ENCODE measurements at places on chromosomes 11 and 22. TPM values are rescaled to one million over a fixed set of nuclear protein-coding genes. Genes with fewer than 3 reads are reported as not detected.

DNA sequence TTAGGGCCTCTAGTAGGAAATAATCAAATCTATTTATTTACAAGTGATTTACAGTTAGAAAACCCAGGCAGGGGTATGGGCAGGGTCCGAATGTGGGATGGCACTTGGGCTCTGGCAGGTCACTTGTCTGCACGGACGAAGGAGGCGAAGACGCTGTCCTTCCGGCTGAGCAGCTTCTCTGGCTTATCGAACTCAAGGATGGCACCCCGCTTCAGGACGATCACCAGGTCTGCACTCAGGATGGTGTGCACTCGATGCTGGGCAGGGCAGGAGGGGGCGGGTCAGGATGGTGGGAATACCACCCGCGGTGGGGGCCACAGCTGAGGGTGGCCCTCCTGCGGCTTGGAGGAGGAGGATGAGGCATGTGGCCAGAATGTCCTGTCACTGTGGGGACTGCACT, 4.4 kb upstream of the KCNJ11 start:
- DNase-seq: no peak

- no peak for DNase-seq
Measured at GRCh38 chr11:22808571-22809197, 20.9 kb downstream of the SVIP start.

- no peak for DNase-seq
Measured at GRCh38 chr11:35723913-35724312, 61.3 kb downstream of the TRIM44 start.

- peak; percentile 86 for DNase-seq
Measured at GRCh38 chr11:112555491-112556364, 295.1 kb upstream of the PLET1 start.

GRCh38 chr22:20840646-20841371, 17.8 kb downstream of the PI4KA start:
- DNase-seq: no peak

GRCh38 chr11:28627690-28628255, 519.6 kb downstream of the METTL15 start:
- DNase-seq: no peak

- DNase-seq: peak; percentile 71
Measured at GRCh38 chr11:134275534-134276395, at the start of gene GLB1L3. Gene GLB1L3 (plus strand): TSS chr11:134276379. CDS start chr11:134276741, 362 bp downstream.

DNA sequence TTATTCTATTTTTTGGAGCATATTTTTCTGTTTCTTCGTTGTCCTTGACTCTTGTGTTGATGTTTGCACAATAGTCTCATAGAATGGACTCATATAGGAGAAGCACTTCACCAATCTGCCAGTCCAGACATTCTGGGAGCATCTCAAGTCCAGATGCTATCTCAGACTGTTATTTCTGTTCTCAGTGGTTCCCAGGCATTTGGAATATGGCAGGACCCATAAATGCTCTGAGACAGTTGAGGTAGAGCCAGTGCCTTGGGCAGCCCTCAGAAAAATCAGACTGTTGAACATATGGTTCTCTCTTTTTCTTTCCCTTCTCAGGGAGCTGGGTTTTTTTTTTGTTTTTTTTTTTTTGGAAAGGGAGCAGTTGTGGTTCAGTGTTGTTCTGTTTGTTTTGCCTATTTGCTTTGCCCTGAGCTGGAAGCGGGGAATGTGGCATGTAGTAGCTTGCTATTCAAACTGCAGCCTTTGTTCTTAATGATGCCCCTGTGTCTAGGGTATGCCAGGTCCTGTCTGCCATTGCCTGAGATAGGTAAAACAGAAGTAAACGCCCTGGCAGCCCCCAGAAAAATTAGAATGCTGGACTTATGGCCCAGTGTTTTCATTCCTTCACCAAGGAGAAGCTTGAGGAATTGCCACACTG, 3.7 kb upstream of the MS4A2 start:
- no peak for DNase-seq

- no peak for DNase-seq
Measured at GRCh38 chr11:126327281-126328000, 23.6 kb downstream of the DCPS start.

GRCh38 chr11:9643751-9644150, 20.1 kb upstream of the SWAP70 start:
- DNase-seq: no peak

GRCh38 chr22:39453765-39454378, 2.9 kb upstream of the MGAT3 start:
- DNase-seq: no peak

DNA sequence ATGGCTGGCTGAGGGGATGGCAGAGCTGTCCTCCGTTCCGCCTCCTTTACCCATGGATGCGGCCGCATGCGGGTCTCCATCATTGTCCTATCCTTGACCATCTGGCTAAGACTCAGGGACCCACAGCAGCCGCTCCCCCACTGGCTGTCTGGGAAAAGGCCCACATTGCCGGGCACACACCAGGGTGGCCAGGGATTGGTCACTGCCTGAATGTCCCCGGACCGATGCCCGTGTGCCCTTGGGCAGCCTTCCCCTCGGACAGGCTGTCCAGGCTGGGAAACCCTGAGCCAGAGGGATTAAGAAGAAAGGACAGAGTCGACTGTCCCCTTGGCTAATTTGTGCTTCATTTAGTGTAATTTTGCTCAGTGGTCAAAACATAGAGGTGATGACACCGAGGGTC, 22.5 kb downstream of the H19 start:
- DNase-seq: no peak

GRCh38 chr11:101786916-101787315, 127.9 kb upstream of the CEP126 start:
- DNase-seq: no peak

DNA sequence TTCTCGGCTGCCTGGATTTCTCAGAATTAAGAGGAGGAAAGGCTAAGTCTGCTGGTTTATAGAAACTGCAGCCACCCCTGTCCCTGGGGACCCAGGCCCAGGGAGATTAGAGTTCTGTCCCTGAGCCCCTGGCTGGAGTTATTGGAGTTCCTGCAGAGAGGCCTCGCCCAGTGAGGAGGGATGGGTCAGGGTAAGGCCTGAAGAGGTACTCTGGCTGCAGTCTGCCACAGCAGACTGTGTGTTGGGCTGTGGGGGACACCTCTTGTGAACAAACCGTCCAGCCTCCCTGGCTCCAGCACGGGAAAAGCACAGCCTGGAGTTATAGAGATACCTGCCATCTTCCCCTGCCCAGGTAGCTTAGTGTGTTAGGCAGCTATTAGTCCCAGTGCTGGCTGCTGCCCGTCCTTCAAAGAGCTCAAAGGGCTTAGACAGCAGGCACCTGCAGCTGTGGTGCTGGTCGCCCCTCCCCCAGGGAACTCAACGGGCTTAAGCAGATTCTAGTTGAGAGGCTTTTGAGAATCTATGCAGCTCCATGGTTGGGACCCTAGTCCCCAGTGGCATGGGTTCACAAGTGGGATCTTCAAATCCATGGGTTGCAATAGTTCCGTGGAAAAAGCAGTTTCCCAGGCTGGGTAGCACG, 36.6 kb upstream of the MUC15 start:
- DNase-seq: no peak

GRCh38 chr22:35409783-35410662, 10.1 kb downstream of the MCM5 start:
- no peak for DNase-seq

GRCh38 chr22:43515902-43516301, 104.1 kb downstream of the MPPED1 start:
- DNase-seq: peak; percentile 82

GRCh38 chr22:31970490-31971444, 26.4 kb downstream of the YWHAH start:
- DNase-seq: peak; percentile 93

- DNase-seq: peak; percentile 66
Measured at GRCh38 chr22:24146194-24146616, 35.1 kb upstream of the SUSD2 start.

DNA sequence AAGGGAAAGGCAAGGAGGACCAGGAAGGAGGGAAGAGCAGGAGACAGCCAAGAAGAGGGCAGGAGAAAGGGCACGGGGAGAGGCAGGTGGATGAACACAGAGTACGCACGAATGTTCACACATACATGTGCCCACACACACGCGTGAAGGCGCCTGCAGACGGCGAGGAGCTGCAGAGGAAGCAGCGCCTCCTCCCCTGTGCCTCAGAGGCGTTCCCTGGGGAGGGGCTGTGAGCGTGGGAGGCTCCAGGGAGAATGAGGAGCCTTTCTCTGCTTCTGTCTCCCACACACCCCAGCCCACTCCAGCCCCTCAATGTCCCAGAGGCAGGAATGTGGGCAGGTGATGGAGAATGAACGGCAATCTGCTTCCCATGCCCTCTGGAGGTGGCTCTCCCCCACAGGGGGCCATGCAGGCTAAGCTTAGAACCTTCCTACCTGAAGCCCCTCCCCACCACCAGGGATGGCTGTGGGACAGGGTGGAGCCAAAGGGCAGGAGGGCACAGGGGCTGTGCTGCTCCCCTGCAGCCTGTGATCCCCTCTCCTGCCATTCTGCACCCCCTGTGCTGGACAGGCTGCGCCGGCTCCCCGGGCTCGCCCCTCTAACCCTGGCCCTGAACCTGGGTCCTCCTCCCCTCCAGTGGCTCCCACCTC, 25.3 kb downstream of the PPM1F start:
- DNase-seq: no peak

- DNase-seq: no peak
Measured at GRCh38 chr11:91047882-91048281, 825.0 kb upstream of the CHORDC1 start.

- no peak for DNase-seq
Measured at GRCh38 chr11:113179181-113179704, 135.1 kb upstream of the TTC12 start.

GRCh38 chr11:27317751-27318150, 45.3 kb downstream of the CCDC34 start:
- no peak for DNase-seq

DNA sequence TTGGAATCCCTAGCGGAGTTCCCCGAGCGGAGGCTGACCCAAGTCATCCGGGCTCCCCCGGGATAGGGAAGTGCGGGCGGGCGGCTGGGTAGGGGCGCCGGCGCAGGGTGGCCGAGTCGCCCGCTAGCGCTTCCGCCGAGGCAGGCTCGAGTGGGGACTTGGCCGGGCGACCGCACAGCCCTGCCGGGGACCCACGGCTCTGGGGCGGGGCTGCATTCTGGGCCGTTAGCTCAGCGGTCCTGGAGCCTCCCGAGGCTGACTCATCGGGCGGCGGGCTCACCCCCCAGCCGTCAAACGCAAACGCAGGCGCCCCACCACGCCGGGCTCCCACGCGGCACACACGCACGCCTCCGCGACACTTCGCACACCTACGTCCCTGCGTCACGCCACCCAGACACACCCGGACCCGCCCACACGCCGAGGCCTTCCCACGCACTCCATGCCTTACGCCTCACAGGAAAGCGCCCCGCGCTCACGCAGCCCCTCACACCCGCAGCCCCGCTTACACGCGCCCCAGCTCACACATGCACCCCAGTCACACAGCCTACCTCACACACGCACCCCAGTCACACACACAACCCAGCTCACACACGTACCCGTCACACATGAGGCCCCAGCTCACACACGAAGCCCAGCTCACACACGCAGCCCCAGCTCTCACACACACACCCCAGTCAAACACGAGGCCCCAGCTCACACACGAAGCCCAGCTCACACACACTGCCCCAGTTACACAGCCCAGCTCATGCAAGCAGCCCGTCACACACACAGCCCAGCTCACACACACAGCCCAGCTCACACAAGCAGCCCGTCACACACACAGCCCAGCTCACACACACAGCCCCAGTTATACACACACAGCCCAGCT, 1.2 kb downstream of the PHLDB1 start:
- DNase-seq: no peak

DNA sequence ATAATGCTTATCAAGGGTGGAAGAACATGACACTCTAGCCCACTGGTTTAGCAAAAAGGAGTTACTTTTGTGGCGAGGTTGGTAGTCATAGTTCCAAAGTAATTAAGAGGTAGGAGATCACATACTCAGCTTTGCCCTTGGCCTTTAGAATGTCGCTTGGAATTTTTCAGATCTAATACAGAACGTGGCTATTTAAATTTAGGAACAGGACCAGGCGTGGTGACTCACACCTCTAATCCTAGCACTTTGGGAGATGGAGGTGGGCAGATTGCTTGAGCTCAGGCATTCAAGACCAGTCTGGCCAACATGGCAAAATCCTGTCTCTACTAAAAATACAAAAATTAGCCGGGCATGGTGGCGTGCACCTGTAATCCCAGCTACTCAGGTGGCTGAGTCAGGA, 26.1 kb upstream of the ZNRF3 start:
- no peak for DNase-seq

- DNase-seq: no peak
Measured at GRCh38 chr11:100759106-100759505, 72.0 kb downstream of the ARHGAP42 start.

- DNase-seq: no peak
Measured at GRCh38 chr11:11313902-11314692, 39.0 kb downstream of the CSNK2A3 start.

DNA sequence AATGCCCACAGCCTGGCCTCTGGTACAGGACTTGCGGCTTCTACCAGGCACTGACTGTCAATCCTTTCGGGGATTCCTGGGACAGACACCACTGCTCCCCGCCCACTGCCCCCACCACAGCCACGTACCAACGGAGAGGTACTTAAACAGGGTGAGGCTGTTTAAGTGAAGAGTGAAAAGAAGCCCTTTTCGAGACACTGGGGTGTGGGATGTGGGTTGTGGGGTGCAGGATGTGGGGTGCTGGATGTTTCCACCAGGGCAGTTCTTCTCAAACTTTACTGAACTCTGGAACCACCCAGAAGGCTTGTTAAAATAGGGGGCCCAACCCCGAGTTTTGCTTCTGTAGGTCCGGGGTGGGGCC, 34.2 kb upstream of the PRR5 start:
- no peak for DNase-seq

Gene MSANTD2
- 16.5 TPM for total RNA-seq

Gene SEC14L6
- 1.7 TPM for total RNA-seq

Gene CRYBB3
- total RNA-seq: not detected

Gene OR10A3
- total RNA-seq: not detected

Gene FREY1
- 1.8 TPM for total RNA-seq

Gene FBXO7
- 60.7 TPM for total RNA-seq

Gene MMP20
- total RNA-seq: not detected

Gene C11orf58
- 141 TPM for total RNA-seq

Gene CXCR5
- total RNA-seq: not detected

Gene CECR2
- 110 TPM for total RNA-seq

Gene GLYAT
- total RNA-seq: 0.32 TPM

Gene CCDC86
- 49.4 TPM for total RNA-seq

Gene PATZ1
- 72.6 TPM for total RNA-seq

All from WTC11 (cell line).